ENCODE measurements at places on chromosomes 2 and 18.
A peak's percentile ranks its signal among the peaks of the same experiment; 100 is the strongest.

DNA sequence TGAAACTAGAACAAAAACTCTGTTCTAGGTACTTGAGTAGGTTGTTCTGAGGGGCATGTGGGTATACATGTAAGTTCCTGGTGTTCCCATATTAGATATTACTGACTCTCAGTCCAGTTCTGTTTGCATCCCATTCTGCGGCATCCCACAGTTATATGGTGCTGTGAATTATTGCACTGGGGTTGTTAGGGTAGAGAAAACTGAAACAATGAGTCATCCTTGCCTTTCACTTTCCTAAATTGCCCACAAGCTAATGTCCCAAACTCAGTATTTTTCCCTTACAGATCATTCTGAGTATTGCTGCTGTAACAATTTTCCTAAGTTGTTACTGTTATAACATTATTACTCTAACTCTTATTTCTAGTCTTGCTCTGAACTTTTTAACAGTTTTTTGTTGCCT is 3.0 kb downstream of the WDR75 start:
- peak; percentile 11 for DNase-seq

DNA sequence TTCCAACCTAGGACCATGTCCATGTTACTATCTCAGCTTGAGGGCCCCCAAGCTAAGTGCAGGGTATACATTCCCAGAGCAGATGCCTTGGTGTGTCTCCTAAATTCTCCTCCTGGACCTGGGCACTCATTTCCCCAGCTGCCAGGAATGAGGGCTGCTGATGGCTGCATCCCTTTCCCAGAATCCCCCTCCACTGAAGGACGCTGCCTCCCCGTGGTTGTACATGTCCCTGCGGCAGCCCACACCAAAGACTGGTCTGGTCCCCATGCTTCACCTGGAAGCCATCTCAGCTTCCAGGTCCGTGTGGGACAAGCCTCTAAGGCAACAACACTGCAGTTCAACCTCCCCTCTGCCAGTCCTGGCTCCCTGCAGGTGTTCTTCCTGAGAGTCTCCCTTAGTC is 14.6 kb downstream of the TMEM163 start:
- no peak for DNase-seq

- no peak for DNase-seq
Measured at GRCh38 chr18:5389356-5389755, 93.8 kb upstream of the ZBTB14 start.

GRCh38 chr2:242060212-242060835 is 190.8 kb downstream of the RTP5 start:
- DNase-seq: peak; percentile 83

- DNase-seq: no peak
Measured at GRCh38 chr2:9060819-9061218, 57.3 kb upstream of the MBOAT2 start.

- DNase-seq: no peak
Measured at GRCh38 chr18:25365242-25365641, 13.3 kb upstream of the ZNF521 start.

DNA sequence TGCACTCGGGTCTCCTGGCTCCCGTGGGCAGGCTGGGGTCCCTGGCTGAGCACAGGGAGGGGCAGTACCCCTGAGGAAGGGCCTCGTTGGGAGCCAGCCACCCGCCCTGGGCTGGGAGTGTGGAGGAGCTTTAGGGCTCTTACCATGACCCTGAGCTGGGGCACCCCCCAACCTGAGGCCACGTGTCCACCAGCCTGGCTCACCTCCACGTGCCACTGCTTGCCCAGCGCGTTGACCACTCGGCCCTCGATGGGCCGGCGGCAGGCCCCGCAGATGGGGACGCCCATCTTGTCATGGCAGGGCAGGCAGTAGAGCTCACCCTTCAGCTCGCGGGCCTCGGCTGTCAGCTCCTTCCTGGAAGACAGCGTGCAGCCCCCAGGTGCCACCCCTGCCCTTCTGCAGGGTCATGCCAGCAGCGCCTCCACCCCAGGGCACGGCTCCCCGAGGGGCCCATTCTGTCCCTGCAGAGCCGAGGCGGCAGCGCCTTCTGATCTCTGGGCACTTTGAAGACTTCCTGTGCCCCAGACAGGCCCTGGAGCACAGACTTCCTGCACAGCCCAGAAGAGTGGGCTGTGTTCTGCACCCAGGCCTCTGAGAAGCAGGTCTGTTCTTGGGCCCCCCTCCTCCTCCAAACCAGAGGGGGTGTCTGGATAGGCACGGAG is 4.0 kb upstream of the GPR17 start:
- DNase-seq: no peak

- DNase-seq: no peak
Measured at GRCh38 chr2:176138526-176138922, 9.0 kb downstream of the HOXD8 start.

- no peak for DNase-seq
Measured at GRCh38 chr2:132678483-132678882, 8.5 kb upstream of the LYPD1 start.

GRCh38 chr2:159760326-159760725 is 37.7 kb downstream of the CD302 start:
- no peak for DNase-seq

- DNase-seq: no peak
Measured at GRCh38 chr2:176056406-176056805, 27.4 kb downstream of the EVX2 start.

- no peak for DNase-seq
Measured at GRCh38 chr2:30266051-30266621, 34.8 kb downstream of the LBH start.

- no peak for DNase-seq
Measured at GRCh38 chr2:128559533-128560515, 241.2 kb upstream of the HS6ST1 start.

- DNase-seq: peak; percentile 10
Measured at GRCh38 chr2:2527148-2527547, 196.1 kb upstream of the MYT1L start.

- no peak for DNase-seq
Measured at GRCh38 chr2:225556461-225556860, 157.0 kb downstream of the NYAP2 start.

- DNase-seq: peak; percentile 73
Measured at GRCh38 chr2:196586511-196586991, 53.0 kb upstream of the CCDC150 start.

GRCh38 chr2:69918401-69918800 is 3.5 kb downstream of the MXD1 start:
- no peak for DNase-seq

DNA sequence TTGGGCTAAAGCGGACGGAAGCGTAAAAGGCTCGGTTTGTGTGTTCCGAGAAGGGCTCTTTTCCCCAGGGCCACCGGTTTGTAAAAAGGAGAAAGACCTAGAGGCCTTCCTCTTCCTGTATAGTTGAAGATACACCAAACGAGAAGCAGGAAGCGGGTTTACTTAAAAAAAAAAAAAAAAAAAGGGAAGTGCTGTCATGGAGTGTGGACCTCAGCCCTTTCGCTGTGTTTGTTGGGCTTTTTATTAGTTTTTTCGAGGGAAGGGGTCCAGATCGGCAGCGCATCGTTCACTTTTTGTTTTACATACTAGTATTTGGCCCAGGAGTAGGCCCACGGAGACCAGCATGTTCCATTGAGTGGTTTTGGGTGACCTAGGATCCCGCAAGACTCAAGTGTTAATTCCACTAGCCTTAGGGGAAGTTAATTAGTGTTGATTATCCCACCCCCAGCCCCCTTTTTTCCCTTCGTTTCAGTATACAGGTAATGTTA is 676 bp downstream of the ACTR2 start:
- peak; percentile 34 for DNase-seq

- no peak for DNase-seq
Measured at GRCh38 chr2:211942153-211942552, 596.4 kb downstream of the ERBB4 start.

DNA sequence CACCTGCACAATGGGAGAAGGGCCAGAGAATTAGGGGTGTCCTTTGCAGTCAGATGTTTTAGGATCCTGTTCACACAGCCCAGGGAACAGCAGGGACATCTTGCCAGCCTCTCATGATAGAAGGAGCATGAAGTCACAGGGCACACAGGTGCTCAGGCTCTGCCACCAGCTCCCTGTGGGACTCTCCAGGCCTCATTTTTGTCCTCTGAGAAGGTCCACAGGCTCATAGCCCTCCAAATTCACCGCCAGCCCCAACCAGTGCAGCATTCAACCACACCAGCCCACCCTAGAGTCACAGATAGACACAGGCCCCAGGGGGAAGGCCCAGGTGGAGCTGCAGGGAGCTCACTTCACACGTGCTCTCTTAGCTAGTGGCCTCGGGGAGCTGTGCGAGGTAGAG is 391.7 kb downstream of the TNS1 start:
- DNase-seq: no peak

DNA sequence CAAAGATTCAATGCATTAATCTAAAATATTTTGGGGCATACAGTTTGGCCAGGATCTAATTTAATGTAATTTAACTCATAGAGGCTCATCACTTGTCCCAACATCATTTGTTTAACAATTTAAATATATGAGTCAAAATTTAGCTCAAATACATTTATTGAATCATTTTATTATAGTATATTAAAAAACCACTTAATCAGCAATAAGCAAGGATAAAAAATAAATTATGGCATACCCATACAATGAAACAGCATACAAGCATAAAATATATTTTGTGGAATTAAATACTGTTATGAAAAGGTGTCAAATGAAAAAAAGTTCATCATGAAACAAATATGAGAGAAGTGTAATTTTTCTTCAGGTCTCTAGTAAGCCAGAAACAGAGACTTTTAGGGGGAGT is 34.9 kb downstream of the LRPPRC start:
- no peak for DNase-seq

DNA sequence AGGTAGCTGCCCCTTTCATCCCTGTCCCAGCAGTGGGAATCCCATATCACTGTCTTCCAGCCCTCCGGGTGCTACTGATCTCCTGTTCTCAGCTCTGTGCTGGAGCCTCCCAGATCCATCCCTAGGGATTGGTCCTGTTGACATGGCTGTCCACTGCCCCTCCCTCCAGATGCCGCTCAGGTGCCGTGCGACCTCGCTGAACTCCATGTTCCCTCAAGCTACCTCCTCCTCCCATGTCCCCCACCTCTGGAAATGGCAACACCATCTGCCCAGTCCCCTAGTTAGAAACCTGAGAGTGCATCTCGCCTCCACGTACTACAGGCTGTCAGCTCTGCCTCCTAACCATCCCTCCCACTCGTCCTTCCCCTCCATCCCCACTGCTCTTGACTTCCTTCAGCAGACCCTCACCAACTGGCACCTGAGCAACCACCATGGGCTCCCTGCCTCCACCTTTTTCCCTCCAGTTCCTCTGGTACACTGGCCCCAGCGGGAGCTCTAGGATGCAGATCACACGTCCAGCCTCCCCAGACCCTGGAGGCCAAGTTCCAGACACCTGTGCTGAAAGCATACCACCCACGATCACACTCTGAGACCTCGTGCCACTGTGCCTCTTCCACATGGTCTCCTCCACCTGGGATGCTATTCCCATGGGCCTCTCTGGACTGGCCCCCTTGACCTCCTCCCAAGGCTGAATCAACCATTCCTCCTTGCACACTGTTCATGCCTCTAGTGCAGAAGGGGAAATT is 106.8 kb downstream of the KLHL29 start:
- no peak for DNase-seq

DNA sequence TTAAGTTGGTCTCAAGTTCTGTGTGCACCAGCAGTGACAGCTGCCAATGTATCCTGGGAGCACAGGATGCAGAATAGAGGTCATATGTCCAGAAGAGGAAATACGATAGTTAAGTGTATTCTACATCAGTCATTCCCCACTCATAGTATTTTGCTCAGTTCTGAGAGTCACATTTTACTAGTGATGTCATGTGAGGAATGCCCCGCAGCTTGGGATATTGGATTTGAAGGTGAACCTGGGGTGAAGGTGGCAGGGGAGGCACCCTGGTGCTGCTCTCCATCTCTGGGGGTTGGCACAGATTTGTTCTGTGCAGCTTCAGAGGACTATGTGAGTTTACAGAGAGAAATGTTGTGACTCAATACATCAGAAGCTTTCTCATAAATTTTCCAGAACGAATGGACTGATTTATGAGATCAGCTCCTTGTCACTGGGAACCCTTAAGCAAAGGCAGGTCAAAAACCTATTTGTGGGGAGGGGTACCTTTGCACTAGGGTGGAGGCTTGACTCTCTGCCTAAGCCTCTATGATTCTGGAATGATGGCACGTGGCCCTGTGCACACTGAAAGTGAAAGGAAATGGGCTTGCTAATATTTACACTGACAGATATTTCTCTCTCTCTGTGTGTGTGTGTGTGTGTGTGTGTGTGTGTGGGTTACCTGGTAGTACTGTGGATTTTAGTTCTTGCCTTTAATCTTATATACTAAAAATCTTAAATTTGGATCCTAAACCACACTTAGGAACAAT is 95.9 kb downstream of the NEB start:
- DNase-seq: no peak

DNA sequence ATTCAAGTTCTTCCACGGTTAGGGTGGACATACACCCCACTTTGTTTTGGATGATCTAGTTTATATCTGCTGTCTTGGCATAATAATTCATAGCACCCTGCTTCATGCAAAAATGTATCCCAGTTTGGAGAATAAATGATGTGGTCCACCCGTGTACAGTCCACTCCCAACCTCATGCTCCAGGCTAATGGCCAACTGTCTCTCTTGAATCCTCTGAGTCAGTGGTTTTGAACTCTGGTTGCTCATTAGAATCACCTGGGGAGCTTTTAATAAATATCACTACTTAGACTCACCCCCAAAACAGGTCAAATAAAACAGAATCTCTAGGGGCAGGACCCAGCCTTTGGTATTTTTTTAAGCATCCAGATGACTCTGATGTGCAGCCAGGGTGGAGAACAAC is 78.5 kb downstream of the SDC1 start:
- no peak for DNase-seq

- no peak for DNase-seq
Measured at GRCh38 chr18:26634631-26635030, 86.3 kb upstream of the KCTD1 start.
